ENCODE measurements at places on chromosomes 5 and 9. TPM values are rescaled to one million over a fixed set of nuclear protein-coding genes. Genes with fewer than 3 reads are reported as not detected.

GRCh38 chr9:107838766-107839165 is 349.2 kb upstream of the KLF4 start:
- DNase-seq = no peak

DNA sequence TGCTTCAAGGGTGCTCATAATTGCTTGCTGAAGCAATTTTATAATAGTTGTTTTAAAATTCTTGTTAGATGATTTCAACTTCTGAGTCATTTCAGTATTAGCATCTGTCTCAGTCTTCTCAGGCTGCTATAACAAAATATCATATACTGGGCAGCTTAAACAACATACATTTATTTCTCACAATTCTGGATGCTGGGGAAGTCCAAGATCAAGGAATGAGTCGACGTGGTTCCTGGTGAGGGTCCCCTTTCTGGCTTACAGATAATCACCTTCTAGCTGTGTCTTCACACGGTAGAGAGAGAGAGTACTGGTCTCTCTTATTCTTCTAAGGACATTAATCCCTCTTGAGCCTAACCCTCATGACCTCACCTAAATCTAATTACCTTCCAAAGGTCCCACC is 160.4 kb downstream of the SIL1 start:
- no peak for DNase-seq

DNA sequence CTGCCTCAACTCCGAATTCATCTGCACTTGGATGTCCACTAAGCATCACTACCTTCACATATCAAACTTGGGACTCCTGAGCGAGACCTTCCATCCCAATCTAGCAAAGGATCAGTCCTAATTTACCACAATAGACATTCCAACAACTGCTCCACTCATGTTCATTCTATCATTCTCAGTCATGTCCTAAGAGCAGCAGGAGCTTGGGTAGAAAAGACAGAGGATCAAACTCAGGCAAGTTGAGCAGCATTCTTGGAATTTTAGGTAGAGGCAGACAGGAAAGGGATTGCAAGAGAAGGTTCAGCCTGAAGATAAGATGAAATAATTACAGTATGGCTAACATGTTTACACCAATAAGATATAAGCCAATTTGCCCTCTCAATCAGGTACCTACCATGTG is 51.7 kb downstream of the AUH start:
- DNase-seq = no peak

GRCh38 chr9:33472881-33473615 is 676 bp downstream of the NOL6 start:
- no peak for DNase-seq

- no peak for DNase-seq
Observed at GRCh38 chr5:35415309-35415708, 185.0 kb upstream of the PRLR start.

- DNase-seq = no peak
Observed at GRCh38 chr5:133927300-133928180, 40.9 kb downstream of the C5orf15 start.

- DNase-seq = no peak
Observed at GRCh38 chr5:105836887-105837286, 1833.8 kb downstream of the EFNA5 start.

GRCh38 chr9:77328102-77328501 is 150.8 kb downstream of the VPS13A start:
- DNase-seq = no peak

DNA sequence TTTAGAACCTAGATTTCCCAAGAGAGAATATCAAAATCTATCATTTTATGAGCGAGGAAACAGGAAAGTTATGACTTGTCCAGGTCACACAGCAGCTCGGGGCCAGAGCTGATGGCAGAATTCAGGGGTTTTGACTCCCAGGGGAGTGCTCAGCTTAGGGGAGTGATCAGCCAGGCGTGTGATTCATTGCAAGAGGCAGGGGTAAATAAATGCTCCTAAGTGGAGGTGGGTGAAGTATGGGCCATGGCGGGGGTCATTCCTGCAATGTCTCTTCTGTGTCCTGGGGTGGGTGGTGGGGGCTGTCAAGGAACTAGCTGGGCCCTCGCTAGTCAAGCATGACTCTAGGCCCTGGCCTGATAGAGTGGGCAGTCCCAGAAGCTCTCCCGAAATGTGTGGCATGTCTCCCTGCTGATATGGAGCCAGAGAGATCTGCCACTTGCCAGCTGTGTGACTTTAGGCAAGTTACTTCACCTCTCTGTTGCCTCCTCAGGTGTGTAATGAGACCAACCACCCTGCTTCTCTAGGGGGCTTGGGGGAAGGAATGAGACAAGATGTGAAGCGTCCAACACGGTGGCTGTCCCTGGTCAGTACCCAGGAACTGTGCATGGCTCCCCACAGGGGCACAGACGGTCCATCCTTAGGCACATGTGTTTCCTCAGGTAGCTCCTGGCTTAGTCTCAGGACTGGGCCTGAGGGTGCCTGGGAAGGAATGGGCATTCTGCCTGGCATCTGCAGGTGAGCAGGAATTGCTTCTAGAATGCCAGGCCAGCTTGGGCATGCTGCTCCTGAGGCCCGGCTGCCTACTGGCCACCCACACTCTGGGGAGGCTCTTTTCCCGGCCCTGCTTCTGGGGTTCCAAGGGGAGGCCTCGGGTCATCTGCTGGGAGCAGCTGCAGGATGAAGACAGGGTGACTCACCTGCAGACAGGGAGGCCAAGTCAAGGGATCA is 36.5 kb upstream of the SH3PXD2B start:
- DNase-seq = no peak

- DNase-seq = peak; percentile 71
Observed at GRCh38 chr5:177071666-177072385, 14.9 kb upstream of the FGFR4 start.

- no peak for DNase-seq
Observed at GRCh38 chr5:179764056-179764455, 29.7 kb upstream of the LTC4S start.

GRCh38 chr9:70403166-70403565 is 11.3 kb downstream of the KLF9 start:
- no peak for DNase-seq

- DNase-seq = no peak
Observed at GRCh38 chr9:131513177-131513576, 10.5 kb downstream of the POMT1 start.

GRCh38 chr9:104568868-104569267 is at the start of gene OR13C8:
Gene OR13C8 (plus strand): TSS chr9:104569168. CDS start chr9:104569168, 0 bp downstream.
- DNase-seq = no peak

- DNase-seq = no peak
Observed at GRCh38 chr5:93899026-93899600, 157.7 kb upstream of the POU5F2 start.

DNA sequence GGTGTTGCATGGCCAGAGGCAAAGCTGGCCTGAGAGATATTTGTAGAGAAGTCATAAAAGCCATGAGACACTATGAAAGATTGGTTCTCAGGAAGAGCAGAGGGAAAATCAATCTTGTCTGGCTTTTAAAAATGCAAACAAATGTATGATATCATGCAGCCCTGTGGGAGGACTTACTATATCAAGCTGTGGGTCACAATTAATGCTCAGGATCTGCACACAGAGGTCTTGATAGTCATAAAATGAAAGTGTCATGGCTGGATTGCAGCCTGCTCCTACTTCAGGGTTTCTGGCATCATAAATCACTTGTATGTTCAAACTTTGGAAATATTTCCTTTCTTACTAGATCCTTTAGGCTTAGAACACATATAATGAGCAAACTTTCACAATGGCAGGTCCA is 151.5 kb downstream of the SEMA6A start:
- DNase-seq = no peak

DNA sequence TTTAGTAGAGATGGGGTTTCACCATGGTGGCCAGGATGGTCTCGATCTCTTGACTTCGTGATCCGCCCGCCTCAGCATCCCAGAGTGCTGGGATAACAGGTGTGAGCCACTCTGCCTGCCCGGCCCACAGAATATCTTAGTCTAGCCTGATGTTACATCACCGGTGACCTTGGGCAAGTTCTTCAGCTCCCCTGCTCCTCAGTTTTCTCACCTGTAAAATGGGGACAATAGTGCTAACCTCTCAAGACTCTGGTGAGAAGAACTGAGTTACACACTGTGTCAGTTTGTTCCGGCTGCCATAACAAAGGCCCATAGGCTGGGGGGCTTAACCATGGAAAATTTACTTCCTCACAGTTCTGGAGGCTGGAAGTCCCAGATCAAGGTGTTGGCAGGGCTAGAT is 12.5 kb upstream of the HABP4 start:
- no peak for DNase-seq

The C7 gene
- 807 TPM for total RNA-seq

The KLF9 gene
- total RNA-seq = 15.4 TPM

The PTGDS gene
- total RNA-seq = 3.3 TPM

The ADRA1B gene
- 0.63 TPM for total RNA-seq

The TEX48 gene
- total RNA-seq = not detected

The CDH6 gene
- total RNA-seq = 18.9 TPM

The RFESD gene
- 7.6 TPM for total RNA-seq

The ARRDC1 gene
- 14.3 TPM for total RNA-seq

The MAML1 gene
- 14.4 TPM for total RNA-seq

The DDX4 gene
- 0.42 TPM for total RNA-seq

Data from urinary bladder (tissue), 4 donors.